Uterus (tissue), 4 donors: ENCODE measurements at places on chromosomes 3 and 15.

- no peak for DNase-seq
These were observed 581.4 kb downstream of the MECOM start for GRCh38 chr3:169082076-169082475.

DNA sequence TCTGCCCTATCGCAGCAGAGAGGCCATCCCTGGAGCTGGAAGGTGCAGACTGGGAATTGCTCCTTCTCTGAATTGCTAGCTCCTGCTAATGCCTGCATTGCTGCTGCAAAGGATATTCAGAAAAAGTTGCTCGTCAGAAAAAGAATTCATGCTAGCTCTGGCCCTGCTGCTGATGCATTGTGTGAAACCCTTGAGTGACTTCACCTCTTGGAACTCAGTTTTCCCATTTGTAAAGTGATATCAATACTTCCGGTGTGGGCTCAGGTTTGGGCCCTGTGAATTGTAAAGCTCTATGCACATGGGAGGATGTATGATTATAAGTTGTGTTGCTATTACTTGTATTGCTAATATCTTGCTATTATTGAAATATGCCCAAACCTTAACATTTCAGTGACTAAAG lies 11.4 kb downstream of the SQOR start:
- DNase-seq = no peak

DNA sequence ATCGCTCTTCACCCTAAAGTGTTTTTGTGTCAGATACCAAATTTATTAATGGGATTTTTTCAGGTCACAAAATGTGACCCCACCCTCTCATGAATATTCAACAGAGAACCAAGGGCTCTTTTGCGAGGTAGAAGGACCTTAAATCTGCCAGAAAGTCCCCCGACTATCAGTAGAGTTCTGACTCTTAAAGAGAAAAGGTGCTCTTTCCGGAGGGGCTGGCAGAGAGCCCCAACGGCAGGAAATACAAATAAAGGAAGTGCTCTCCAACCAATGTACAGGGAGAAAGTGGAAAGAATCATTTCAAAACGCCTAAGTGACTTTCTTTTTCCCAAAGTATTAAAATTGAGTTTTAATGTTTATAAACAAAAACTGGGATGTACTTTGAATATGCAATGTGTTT lies 517.2 kb downstream of the FOXP1 start:
- DNase-seq = no peak

GRCh38 chr3:188458756-188459155 lies 304.8 kb downstream of the LPP start:
- no peak for DNase-seq

DNA sequence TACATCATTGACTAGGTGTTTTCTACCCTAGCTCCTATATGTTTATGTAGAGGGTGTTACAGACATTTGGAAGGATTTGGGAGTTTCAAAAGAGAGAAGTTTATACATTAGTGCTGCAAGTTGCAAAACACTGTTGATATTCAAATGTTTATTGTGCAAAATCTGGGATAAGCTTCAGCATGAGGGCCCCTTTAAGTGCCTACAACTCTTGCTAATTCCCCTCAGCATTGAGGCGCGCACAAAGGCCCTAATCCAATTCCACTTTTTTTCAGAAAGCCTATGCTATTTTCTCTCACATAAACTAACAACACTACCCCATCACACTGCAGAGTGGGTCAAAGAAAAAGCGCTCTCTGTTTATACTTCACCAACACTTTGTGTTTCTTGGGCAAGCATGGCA lies 208.0 kb downstream of the NR2F2 start:
- no peak for DNase-seq

GRCh38 chr3:57292897-57293526 lies 527 bp upstream of the ASB14 start:
- DNase-seq = no peak

DNA sequence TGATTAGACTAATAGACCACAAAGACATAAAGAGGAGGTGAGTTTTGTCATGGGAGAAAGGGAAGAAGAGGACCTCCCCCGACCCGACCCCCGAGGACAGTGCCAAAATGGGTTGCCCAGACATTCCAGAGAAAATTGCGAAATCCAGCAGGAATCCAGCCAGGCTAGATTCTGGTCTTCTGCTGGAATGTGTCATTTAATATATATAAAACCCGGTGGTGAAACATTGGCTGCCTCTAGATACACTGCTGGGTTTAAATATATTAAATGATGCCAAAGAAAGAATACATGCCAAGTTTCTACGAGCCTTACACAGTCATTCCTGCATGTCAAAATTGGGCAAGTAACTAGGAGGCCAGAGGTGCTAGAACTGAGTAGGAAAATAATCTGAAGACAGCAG lies 45.3 kb upstream of the SPESP1 start:
- no peak for DNase-seq

DNA sequence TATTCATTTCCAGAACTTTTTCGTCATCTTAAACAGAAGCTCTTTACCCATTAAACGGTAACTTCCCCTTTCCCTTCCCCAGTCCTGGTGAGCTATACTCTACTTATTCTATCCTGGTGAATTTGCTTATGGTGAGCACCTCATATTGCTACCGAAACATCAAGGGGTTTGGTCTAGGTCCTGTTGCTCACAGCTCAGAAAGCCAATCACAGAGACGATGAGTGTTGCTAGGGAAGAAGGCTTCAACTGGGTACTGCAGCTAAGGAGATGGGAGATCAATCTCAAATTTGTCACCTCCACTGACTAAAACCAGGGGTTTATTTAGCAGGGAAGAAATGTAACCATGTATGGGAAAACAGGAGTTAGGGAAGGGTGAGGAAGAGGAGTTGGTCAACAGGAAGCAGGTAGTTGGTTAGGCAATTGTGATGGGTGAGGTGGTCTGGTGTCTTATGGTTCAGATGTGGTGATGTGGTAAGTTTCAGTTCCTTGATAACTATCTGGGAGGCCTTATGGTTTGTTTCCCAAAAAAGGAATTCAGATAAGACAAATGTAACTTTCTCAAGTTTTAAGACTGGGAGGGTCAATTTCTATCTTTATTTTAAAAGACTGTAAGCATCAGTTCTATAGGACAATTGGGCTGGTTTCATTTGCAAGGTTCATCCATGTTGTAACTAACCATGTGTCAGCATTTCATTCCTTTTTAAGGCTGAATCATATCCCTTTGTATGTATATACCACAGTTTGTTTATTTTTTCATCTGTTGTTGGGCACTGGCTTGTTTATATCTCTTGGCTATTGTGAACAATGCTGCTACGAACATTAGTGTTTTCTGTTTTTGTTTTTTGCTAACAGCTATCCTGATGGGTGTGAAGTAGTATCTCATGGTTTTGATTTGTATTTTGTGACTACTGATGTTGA lies 24.3 kb downstream of the ARHGAP11B start:
- DNase-seq = no peak

DNA sequence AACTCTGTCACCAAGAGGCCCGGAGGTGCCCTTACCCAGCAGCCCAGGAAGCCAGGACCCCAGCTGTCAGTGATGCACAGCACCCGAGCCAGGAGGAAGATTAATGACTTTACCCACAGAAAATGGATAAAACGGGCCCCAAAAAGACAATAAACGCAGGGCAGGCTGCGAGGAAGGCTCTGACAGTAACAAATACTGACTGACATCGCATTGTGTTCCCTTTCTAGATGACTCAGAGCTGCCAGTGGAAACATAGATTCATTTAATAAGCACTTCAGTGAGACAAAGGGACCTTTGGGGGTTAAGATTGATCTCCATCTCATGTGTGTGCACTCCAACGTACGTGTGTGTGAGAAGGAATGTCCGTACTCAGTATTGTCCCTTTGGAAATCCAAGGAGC lies 225.3 kb upstream of the PPP2R3A start:
- DNase-seq = no peak

GRCh38 chr3:141011997-141012262 lies 39.2 kb upstream of the SPSB4 start:
- DNase-seq = no peak

GRCh38 chr3:3648988-3649679 lies 150.1 kb upstream of the LRRN1 start:
- DNase-seq = no peak

DNA sequence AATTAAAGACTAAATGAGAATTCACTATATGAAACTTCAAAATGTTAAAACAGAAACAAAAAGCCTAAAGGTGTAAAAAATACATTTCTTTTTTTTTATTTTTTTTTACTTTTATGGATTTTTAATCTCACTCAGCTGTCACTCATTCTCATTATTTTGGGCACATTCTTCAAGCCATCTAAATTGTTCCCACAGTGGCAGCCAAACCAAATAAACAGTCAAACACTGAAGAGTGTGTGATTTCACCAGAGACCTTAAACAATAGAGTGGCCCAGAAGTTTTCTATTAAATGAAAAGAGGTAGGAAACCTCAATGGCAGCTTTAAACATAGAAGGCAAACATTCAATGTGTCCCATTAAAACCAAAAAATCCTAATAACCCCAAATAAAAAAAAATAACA lies 616.1 kb downstream of the OTOL1 start:
- DNase-seq = no peak

- no peak for DNase-seq
These were observed 265.5 kb upstream of the TBC1D5 start for GRCh38 chr3:18007980-18008379.
